Right forelimb (tissue), 1 donor: ENCODE measurements at places on chromosomes 2 and 18.

GRCh38 chr18:79211844-79212243, 142.7 kb downstream of the ATP9B start:
- DNase-seq, result no peak

DNA sequence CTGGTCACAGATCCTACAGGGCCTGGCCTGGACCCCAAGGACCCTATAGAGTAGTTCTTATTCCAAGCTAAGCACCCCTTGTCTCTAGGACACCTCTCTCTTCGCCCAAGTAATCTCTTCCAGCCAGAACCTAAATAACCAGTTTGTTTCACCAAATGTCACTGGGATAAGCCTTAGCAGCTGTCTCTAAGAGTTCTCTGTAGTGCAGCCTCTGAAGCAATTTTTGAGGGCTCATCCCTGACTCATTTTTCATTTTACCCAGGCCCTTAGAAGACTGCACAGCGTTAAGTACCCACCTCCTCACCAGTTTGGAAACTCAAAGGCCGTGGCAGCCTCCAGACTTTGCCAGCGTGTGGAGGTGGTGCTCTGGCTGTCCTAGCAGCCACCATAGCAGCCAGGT, 290.1 kb upstream of the SIX2 start:
- DNase-seq, result no peak

GRCh38 chr2:161033059-161033660, 127.1 kb upstream of the TANK start:
- DNase-seq, result no peak

DNA sequence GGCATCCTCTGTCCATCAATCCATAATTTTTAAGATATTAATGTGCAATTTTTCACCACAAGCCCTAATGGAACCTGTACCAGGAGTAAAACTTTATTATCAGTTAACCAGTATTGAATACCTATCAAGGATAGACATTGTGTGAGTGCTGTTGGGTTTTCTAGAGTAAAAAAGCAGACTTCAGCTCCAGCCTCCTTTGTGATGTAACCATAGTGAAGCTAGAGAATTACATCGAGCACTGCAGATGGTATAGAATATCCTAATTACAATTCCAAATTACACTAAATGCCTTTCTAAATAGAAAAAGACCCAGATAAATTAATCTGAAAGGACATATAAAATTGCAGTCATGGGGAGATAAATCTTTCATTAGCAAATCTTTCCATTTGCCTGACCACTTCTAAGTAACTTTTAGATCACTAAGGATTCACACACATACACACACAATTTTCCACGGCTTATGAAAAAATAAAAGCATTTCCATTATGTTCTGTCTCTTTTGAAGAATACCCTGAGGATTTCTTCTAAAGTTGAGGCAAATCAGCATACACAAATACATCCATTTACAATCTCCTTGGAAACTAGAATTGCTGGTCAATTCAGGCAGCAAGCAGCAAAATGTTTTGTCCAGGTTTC, 117.1 kb upstream of the TANK start:
- no peak for DNase-seq

DNA sequence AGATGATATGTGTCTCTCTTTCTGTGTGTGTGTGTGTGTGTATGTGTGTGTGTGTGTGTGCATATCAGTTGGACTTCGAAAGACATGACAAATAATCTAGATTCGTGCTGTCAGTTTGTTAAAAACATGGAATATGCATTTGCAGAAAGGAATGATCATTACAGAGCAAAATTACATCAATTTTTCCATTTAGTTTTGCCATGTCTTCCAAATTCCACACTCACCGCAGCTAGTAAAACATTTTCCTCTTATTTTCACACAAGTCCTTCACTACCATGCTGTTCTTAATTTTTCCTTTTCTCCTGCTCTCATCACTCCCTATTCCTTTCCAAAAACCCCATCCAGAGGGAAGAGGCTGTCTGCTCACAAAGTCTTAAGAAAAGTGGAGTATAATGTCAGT, 1191.4 kb upstream of the SLC39A10 start:
- DNase-seq, result no peak

GRCh38 chr18:48867978-48868377, 82.8 kb downstream of the SMAD7 start:
- no peak for DNase-seq

- no peak for DNase-seq
Observed at GRCh38 chr18:21851327-21851961, 110.9 kb downstream of the MIB1 start.

- DNase-seq, result no peak
Observed at GRCh38 chr18:75558790-75559189, 131.3 kb upstream of the SMIM21 start.

DNA sequence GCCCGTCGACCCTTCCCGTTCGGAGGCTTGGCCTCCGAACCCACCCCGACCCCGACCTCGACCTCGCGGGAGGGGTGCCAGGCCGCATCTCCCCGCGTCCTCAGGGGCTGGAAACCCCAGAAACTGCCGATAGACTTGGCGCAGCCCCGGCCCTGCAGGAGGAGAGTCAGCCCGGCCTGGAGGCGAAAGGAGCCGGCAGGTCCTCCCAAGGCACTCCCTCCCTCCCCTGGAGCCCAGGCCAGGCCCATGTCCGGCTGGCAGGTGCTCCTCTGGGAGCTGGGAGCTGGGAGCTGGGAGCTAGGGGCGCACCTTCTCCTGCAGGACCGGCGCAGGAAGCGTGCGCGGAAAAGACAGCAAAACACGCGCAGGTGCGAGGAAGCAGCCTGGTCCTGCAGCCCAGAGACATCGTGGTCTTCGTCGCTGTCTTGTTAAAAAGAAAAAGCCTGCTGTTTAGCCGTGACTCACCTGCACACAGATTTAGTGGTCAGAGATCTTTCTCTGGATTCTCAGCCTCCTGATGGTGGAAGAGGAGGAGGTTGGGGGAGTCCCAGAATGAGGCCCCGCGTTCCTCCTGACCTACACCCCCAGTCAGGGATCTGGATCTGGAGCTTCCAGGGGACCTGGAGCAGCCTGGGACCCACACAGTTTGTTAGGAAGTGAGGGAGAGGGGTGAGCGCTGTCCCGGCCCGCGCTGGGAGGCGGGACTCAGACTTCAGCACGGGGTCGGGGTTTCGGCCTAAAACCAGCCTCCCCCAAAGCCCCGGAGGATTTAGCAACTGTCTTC, 660 bp upstream of the MBP start:
- no peak for DNase-seq

DNA sequence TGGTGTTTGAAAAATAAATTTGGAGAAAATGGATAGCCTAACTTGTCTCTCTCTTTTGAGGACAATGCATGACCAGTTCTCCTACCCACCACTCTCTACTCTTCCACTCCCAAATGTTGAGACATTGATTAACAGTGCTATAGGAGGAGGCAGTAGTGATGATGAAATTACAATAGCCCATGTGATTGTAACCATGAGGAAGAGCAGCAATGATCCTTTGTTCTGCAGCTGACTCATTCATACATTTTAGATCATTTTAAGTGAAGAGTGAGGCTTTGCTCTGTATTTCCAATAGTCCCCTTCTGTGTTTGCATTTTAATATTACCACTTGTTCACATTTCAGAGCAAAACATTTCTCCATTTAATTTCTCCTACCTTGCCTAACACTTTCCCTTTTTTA, 592.3 kb downstream of the THSD7B start:
- no peak for DNase-seq

DNA sequence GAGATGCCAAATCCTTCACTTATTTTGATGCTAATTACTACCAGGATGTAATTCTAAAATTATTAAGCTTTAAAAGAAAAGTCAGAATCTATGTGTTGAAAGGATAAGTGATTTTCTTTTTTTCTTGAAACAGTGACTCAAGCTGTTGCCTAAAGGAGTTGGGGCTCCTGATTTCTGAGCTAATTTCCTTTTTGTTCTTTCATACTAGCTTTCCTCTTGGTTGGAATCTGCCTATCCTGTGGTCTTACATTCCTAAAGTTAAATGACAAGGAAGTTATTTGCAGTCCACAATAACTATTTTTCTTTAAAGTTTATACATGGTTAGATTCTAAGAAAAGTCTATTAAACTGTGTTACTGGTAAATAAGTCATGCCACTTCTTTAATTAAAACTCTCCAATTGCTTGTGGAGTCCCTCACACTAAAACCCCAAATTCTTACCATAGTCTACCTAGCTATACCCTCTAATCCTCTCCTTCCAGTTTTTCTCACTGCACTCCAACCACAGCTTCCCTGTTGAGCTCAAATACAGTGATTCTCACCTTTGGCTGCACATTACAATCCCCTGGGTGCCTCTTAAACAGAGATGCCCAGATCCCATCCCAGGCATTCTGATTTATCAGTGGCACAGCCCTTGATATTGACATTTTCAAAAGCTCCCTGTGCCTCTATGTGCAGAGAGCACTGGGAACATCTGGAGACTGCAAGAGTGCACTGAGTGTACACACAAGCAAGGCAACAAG, 63.3 kb upstream of the EFEMP1 start:
- DNase-seq, result no peak

GRCh38 chr2:215949991-215950404, 63.4 kb downstream of the MREG start:
- DNase-seq, result no peak

DNA sequence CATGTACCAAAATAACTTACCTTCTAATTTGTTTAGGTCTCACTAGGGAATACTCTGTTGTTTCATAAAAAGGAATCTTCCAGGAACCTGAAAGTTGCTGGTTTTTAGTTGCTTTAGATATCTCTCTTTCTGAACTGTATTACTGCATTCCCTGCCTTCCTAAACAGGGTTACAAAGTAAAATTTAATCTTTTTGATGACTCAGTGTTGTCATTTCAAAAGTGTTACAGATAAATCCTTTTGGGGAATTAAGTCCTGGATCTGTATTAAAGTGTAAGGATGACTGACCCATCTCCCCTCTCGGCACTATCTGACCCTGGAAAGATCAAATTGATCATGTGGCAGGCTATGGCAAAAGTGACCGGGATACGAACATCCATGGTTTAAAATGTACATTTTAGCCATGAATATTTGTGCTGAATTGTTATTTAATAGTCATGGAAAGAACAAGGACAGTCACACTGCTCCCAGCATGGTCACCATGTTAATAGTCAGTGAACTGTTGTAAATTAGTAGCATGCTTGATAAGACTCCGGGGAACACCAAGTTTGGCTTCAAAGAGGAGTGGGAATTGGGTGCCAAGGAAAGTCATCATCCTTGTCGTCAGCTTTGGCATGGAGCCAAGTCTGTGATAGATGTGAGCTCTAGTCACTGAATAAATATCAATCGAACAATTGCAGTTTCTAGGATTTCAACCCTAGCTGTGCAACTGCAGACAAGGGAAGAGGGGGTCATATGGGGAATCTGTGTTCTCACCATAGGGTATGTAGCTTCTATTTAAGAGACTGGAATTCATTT, 4.2 kb downstream of the PLEKHA3 start:
- no peak for DNase-seq

GRCh38 chr18:51751901-51752300, 554.4 kb upstream of the MEX3C start:
- DNase-seq, result no peak

- DNase-seq, result no peak
Observed at GRCh38 chr2:8615576-8616281, 66.1 kb upstream of the ID2 start.

DNA sequence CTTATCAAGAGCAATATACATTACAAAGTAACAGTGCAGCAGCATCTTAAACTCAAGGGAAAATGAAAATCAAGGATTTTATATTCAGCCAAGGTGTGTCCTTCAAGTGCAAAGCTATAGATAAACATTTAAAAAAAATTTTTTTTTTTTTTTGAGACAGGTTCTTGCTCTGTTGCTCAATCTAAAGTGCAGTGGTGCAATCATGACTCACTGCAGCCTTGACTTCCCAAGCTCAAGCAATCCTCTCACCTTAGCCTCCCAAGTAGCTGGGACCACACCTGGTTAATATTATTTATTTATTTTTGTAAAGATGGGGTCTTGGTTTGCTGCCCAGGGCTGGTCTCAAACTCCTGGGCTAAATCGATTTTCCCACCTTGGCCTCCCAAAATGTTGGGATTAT, 9.0 kb downstream of the CDKL4 start:
- no peak for DNase-seq
